ENCODE measurements at places on chromosomes 2 and 18. TPM values are rescaled to one million over a fixed set of nuclear protein-coding genes. Genes with fewer than 3 reads are reported as not detected.

GRCh38 chr2:65033178-65033577, 23.0 kb upstream of the CEP68 start:
- DNase-seq: no peak

DNA sequence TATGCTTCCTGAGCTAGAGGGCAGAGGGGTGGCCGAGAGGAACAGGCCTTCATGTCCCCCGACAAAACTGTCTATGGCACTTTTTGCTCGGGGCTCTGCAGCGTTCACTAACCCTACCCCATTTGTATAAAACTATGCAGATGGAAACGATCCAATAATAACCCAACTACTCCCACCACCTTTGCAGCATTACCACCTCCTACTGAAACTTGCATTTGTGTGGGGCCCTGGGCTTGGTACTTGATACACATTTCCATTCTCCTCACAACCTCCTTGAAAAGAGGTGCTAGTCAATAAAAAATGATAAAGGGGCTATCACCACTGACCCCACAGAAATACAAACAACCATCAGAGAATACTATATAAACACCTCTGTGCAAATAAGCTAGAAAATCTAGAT, 63.5 kb upstream of the FOSL2 start:
- no peak for DNase-seq

Gene NAGK
- total RNA-seq: 104 TPM

DNA sequence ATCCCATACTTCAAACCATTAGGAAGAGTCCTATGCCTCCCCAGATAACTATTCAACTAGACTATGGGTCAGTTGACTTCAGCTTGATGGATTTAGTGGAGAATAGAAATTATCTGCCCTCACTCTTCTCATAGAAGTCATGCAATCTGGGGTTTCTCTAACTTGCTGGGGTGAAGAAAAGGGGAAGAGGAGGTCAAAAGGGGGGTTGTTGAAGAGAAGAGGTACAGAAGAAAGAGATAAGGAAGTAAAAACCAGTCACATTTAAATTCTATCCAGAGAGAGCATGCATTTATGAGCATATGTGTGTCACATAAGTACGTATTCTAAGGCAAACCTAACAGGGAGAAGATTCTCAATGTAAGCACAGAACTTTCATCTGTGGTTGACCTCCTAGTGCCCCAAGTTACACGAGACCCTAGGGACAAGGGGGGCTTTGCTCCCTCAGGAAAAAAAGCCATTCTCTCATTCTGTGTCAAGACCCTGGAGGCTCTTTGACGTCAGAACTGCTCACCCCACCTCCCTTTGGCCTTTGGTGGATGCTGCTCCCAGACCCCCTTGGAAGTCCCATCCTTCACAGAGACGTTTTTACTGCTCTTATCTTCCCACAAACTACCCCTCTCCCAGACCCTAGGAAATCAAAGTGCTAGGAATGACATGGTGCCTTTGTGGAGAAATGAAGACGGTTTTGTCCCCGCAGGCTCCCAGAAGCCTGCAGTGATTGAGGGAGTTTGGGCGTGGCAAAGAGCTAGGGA, 236.8 kb upstream of the TNP1 start:
- DNase-seq: no peak

GRCh38 chr18:24535527-24536295, 75.3 kb downstream of the HRH4 start:
- DNase-seq: no peak
